ENCODE measurements at places on chromosomes 12 and 14.

DNA sequence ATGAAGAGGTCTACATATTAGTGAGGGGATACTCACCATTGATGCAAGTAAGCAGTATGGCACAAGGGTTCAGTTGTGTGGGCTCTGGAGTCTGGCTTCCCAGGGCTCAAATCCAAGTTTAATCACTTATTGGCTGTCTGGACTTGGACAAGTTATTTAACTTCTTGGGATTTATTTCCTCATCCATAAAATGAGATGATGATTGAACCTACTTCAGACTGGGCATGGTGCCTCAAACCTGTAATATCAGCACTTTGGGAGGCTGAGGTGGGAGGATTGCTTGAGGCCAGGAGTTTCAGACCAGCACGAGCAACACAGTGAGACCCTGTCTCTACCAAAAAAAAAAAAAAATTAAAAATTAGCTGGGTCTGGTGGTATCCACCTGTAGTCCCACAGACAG is 67.9 kb downstream of the KCNK10 start:
- DNase-seq, result no peak

DNA sequence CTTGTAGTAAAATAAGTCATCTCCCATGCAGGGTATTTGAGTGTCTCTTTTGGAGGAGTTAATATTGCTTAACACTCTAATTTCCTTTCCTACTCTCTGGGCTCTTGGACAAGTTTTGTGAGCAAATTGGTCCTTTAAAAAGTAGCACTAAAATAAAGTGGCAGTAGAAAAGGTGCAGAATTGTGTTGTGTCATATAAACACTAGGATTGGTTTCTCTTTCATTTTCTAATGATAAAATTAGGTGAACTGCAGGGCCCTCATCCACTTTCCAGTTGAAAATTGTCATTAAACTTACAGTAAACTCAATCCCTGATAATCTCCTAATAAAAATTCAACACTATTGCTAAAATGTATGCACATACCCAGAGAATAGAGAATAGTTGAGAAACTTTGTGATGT is 42.6 kb upstream of the REP15 start:
- DNase-seq, result no peak

- DNase-seq, result no peak
Observed at GRCh38 chr14:69055999-69056788, 77.1 kb upstream of the ACTN1 start.

DNA sequence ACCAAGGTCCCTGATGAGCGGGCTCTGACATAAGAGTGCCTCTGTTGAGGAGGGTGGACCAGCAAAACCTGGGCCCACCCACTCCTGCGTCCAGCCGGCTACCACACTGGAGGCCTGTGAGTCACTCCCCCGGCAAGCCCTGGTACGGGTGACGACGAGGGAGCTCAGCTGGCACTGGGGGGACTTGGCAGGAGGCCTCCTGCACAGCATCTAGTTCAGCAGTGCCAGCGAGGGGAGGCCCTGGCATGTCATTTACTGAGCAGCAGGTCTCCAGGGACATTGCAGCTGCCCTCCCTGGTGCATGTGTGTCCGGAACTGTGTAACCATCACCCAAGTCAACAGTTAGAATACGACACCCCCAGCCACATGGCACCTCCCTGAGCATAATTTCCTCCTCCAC is 24.4 kb downstream of the CD9 start:
- no peak for DNase-seq

DNA sequence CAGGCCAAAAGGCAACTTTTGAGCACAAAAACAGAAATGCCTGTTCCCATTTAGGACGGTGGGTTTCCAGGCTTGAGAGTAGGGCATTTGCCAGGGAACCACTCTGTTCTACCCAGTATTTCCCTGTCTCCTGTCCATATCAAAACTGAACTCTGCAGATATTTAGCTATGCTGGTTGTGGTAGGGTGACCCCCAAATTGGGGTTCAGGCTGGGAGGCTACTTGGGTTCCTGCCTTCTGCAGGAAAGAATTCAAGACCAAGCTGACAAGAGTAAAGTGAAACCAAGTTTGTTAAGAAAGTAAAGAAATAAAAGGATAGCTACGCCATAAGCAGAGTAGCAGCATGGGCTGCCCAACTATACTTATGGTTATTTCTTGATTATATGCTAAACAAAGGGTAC is 3.6 kb upstream of the BLTP3B start:
- no peak for DNase-seq

DNA sequence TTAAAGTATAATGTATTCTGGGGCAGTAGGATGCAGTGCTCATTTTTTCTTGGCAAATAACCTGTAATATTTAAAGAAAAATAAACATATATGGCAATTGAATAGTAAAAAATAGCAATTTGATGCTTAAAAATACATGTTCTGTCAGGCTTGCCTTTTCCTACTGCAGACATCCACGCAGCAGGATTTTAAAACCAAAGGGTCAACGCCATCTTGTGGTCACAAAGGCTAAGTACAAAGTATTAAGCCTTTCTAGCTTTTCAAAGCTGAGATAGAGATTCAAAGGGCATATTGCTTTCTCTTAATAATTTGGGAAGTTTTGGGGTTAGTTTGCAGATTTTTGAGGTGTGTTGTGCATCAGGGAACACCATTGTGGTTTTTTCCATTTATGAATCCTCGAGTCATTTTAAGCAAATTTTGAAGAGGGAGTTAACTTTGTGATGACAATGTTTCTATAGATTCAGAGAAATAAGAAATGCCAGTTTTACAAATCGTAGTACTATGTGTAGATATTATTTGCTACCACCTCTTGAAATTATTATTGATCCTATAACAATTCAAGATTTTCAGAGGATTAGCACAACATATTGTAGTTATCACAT is 4.7 kb upstream of the CCER1 start:
- DNase-seq, result no peak

GRCh38 chr14:92651758-92652406 is 96.5 kb downstream of the LGMN start:
- DNase-seq, result no peak

DNA sequence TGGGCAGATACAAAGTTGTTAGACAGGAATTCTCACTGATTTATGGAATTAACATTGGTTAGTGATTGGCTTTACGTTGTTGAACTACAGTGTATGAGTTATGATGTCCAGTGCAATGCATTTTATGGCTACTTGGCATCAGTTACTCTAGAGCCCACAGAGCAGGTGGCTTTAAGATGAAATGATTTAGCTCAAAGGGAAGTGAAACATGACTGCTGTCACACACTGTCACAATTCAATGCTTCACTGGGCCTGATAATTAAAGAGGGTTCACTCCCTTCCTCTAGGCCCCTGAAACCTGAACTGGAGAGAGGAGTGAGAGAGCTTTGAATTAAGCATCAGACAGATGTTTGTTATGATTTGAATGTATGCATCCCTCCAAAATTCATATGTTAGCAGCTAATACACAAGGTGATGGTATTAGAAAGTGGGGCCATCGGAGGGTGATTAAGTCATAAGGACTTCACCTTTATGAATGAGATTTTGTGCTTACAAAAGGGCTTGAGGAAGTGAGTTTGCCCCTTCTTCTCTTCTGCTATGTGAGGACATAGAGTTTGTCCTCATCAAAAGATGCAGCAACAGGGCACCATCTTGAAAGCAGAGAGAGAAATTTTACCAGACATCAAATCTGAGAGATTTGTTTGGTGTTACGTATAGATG is 175.8 kb upstream of the GRIN2B start:
- DNase-seq, result no peak

- no peak for DNase-seq
Observed at GRCh38 chr14:78022059-78022458, 148.1 kb upstream of the NRXN3 start.

DNA sequence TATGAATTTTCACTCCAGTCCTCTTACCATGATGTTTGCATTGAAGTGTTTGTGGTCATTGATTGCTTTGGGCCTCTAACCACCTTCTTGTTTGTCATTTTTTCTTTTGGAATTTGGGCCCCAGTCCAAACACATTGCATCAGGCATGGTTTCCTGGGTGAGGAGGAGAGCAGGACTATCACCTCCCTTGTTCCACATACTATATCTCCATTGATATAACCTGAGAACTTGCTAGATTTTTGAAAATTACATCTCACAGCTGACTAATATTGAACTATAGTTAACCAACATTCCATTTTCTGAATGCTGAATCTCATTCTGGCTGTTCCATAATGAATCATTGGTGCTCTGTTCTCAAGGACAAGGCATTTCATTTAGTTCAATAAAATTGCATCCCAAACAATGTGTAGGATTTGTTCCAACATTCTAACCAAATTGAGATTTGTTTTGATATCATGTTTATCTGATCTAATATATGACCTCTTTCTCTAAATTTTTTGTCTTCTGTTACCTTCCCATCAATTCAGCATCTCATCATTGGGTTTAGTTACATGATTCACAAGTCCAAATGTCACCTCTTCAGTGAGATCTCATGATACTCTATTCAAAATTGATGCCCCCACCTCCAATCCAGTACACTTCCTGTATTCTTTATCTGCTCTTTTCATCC is 329.0 kb downstream of the ZFP36L1 start:
- DNase-seq, result no peak

DNA sequence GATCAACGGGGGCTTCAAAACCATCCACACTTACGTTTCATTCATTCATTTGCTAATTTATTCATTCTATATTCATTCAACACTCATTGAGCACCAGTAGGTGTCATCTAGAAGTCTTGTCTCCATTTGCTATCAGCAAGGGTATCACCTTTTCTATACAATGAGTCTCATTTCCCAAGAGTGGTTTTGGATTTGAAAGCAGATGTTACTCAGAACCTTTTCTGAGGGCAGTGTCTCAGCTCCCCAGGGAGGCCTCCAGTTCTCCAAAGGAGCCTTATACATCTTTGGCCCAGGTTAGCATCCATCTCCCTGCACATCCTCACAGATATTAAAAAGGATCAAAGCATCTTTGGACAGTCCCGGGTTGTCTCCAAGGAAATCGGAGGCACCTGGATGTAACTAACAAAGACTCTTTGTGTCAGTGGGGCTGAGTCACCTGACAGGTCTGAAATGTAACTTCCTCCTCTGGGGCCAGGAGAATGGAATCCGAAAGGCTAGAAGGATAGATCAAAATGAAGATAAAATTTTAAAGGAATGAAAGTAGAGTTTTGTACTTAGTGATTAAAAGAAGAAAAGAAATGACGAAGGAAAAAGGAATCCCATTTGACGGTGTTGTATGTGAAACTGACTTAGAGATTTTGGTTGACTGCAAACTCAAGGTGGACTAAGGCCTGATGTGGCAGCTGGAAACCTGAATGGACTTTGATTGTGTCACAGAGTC is 103.0 kb downstream of the VCPKMT start:
- DNase-seq, result no peak

DNA sequence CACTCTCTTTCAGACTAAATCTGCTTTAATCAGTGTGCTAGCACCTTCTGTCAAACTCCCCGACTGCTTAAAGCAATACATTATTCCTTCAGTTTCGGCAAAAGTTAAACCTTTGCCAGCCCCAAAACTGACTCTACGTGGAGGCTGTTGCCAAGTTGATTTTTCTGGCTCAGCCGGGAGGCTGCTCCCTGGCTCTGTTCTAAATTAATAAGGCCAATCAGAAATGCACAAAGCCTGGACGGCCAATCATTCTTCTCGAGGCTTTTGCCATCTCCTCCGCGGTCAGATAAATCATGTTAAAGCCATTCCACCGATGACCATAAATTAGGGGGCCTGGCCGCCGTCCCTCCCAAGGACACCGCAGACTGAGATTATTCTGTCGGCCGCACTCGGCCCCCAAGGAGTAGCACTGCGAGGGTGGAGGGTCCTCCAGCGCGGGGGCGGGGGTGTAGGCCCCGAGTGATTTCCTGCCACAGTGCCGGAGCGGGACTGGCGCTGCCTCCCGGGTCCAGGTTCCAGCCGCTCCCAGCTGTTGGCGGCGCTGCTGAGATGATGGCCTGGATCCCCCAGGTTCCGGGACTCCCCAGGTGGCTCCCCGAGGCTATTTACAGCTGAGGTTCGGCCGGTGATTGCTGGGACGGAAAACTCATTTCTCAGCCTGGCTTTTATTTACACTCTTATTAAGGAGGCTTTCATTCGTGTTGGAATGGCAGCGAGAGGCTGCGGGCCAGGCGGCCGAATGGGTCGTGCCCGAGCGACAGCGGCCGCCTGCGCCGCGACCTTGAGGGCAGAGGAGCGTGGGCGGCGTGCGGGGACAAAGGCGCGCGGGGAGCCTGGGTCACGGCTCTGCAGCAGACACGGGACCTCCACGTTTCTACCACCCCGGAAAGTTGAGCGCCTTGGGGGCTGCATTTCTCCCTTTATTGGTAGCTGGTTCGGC is 165.1 kb downstream of the MON2 start:
- no peak for DNase-seq

DNA sequence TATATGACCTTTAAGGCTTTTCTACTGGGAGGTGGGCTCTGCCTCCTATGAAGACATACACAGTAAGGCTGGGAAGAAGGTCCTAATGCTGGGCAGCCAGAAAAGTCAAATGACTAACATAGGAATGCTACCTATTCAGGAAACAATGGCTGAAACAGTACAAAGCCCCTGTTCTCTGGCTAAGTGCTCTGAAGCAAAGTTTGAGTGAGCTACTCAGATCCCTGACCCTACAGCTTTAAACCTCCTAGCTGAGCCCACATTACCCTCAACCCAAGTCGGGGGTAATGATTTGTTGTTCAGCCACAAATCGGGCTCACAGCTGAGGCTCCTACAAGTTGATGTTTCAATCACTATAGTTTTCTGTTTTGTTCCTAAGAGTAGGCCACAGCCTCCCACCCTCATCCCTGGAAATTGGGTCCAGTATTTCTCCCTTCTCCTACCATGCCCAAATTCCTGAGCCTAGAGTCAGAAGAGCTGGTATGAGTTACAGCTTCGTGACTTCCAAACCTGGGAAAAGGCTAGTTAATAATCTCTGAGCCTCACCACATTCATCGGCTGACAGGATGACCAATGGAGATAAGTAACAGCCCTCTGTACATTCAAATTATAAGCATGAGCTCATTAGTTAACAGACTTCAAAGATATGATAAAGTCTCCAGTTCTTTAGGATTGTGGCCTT is 46.5 kb downstream of the BTBD7 start:
- no peak for DNase-seq

DNA sequence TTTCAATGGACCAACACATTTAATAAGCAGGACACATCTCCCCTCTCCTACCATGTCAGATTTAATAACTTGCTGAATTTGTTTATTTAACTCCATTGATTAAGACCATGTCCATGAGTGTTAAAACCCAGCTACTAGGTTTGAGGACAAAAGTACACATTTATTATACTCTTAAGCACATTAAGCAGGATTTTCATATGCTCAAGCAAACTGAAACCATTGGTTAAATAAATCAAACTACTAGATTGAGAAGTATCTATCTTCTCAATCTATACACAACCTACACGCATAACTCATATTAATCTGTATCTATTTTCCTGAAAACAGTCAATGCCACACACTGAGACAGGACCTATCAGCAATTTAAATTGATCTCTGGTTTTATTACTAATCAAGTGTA is 85.2 kb downstream of the KITLG start:
- DNase-seq, result no peak
